ENCODE measurements at places on chromosomes 1 and 21.

DNA sequence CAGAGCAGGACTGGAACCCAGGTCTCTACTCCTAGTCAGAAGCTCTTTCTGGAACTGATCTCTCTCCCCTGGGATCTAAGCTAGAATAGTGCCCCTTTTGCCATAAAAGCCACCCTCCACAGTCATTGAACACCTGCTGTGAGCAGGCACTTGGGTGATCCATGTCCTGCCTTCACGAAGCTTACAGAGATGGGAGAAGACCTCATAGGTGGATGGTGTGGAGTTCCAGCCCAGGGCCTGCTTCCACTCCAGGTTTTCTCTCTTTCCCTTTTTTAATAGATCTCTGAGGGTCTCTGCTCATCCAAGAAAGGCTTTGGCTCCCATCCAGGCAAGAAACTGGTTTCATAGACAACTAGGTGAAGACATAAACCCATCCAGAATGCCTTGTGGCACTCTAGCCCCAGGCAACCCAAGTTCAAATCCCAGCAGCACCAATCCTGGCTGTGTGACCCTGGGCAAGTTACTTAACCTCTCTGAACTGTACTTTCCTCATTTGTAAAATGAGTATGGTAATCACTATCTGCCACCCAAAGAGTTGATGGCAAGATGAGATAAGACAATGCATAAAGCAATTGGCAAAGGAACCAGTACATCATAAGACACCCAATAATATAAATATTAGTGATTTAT lies 46.4 kb upstream of the TMEM51 start:
- DNase-seq = no peak

GRCh38 chr21:44804762-44805161 lies 3.1 kb upstream of the UBE2G2 start:
- DNase-seq = no peak

GRCh38 chr1:20837554-20838192 lies 50.6 kb upstream of the HP1BP3 start:
- no peak for DNase-seq

DNA sequence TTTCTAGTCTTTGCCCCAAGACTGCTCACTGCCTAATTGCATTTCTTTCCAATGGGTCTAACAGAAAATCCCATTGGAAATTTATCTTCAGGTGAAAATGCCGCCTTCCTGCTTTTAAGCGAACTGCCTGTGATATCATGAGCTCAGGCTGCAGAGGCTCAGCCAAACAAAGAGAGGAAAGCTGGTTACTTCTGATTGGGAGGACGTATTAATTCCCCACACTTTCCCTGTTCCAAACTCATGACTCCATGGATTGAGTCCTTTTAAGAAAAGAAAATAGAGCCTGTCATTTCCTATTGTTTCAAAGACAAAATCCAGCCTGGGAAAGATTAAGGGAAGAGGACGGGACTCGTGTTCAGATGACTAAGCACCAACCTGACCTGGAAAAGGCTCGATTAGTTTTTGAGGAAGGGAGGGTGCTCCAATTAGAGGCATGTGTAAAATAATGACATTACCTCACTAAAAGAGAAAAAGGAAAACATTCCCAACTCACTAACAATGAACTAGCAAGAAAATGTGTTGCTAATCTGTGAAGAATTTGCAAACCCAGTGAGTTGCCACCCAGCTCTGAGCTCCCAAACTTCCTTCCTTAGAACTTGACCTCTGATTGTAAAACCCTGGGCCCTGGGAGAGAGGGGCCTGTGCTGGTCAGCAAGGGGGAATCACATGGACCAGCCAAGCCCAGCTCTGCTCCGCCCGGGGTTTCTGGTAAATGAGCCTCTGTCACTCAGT lies 61.2 kb downstream of the TCP10L start:
- DNase-seq = no peak

DNA sequence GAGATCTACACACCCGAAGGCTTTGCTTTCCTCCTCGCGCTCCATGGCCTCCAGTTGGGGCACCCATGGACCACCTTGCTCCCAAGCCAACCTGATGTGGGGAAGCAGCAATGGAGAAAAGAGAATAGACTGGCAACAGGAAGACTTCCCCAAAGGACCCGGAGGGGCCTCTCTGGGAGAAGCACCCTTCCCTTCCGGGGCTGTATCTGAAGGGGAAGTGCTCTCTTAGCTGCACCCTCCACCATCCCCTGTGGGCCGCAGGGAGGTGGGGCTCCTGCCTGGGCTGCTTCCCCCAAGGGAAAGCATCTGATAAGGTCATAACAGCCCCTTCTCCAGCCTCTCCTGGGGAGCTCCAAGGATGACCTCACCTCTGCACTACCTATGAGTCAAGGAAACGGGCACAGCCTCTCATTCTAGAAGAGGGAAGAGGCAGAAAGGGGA lies 100.2 kb downstream of the RIPK4 start:
- DNase-seq = no peak

Measured in GM19239 (cell line).